CD4-positive, alpha-beta T cell (primary cell): ENCODE measurements at places on chromosomes 5 and 9.

- DNase-seq = no peak
These were observed 136.7 kb downstream of the CD180 start for GRCh38 chr5:67059744-67060490.

- DNase-seq = no peak
These were observed 99.6 kb upstream of the TAF11L2 start for GRCh38 chr5:17398431-17398830.

DNA sequence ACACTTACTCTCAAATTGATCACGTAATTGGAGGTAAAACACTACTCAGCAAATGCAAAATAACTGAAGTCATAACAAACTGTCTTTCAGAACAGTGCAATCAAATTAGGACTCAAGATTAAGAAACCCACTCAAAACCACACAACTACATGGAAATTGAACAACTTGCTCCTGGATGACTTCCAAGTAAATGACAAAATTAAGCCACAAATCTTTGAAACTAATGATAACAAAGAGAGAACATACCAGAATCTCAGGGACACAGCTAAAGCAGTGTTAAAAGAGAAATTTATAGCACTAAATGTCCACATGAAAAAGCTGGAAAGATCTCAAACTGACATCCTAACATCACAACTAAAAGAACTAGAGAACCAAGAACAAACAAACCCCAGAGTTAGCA, 540.5 kb upstream of the CDH18 start:
- DNase-seq = no peak

- DNase-seq = no peak
These were observed 41.3 kb upstream of the HAND1 start for GRCh38 chr5:154519359-154519758.

DNA sequence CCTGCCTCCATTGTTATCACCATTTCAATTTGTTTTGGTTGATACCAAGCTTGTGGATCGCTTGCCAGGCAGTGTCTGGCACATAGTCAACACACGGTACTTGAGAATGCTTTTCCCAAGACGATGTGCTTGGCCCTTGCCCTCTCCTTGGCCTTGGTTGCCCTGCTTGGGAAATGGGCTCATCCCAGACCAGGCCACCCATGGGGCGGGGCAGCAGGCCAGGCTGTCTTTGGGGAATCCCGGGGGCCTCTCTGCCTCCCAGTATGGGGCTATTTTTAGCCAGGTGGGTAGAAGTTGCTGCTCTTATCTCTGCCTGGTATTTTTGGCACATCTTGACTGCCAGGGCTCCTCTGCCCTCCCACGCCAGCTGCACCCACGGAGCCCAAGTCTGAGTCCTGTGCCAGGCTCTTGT, 49.9 kb downstream of the LMX1B start:
- DNase-seq = no peak

DNA sequence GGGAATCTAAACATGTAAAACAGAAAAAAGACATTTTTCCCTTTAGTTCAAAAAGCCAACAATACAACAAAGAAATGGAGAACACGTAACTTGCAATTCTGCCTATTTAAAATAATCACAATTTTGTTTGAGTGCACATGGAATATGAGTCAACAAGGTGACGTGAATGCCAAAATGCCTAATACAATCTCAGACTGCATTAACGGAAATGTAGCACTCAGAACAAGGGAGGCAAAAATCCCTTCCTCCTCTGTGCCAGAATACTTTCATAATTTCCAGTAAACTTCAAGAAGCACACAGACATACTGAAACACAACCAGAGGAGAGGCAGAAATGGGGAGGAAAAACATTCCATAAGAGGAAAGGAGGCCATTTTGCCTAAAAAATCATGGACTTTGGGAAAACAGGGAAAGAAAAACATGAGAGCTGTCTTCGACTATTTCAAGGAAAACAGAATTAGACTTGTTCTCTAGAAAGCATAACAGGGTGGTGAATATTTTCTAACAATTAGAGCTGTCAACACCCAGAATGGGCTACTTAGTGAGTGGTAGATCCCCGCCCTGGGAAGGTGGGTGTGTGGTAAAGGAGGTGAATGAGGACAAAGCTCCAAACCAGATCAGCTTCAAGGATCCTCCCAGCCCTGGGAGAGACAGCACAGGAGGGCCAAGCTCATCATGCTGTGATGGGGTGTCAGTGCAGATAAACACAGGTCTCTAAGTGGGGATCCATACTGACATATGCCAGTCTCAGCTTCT, 48.2 kb downstream of the ABCA1 start:
- DNase-seq = no peak

DNA sequence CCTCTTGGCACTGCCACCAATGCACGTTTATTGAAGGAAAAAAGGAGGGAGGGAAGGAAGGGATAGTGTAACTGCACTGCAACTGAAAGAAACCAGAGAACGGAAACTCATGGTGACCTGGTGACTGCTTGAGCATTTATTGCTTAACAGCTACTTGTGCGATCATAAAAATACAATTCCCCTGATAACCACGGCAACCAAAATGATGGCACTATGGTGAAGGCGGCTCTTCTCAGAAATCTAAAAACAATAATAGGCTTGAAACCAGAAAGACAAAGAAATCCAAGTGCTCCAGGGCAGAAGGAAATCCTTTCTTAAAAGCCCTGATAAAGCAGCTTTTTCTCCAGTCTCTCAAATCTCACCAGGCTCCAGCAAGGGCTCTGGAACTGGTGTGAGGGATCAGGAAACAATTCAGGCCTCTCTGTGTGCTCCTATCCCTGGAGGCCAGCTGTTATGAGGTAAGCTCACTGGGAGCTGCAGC, 1.9 kb downstream of the FBXO10 start:
- no peak for DNase-seq

DNA sequence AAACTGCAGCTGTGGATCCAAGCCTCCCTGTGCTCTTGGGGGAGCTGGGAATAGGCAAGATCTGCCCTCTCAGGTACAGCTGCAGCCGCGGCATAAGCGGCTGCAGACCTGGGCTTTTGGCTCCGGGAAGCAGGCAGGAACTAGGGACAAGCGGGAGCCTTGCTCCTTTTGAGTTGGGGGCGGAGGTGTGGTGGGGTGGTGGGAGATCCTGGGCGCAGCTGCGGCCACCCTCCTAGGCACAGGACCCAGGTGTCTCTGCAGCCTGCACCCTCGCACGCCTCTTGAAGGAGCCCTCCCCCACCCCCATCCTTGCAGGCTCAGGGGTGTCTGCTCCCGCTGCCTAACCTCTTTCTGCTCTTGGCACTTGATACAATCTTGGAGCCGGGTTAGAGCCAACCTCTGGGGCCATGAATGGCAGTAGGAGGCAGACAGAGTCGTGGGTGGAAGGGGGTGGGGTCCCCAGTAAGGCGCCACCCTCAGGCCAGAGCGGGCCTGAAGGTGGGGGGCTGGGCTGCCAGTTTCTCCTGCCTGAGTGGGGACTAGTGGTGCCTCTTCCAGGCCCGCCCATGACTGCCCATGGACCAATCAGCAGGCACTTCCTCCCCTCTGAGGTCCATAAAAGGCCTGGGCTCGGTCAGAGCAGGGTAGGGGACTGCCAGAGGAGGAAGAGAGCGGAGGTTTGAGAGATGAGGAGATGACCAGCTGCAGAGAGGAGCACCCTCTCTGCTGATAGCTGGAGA, 267.6 kb upstream of the TNC start:
- DNase-seq = no peak

DNA sequence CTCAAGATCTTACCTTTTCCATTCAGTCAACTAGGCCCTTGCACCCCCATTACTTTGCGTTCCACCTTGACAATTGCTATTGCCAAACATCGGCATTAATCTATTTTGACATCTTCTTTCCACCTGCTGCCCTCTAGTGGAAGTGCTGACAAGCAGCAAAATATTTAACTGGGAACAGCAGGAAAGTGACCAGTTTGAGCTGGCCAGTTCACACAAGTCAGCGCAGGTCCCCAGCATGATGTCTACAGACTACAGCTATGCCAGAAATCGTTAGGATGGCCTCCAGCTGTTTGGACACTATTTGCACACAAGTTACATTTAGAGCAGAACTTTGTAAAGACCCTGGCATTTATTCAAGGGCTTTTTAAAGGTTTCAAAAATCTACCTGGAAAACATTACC, 160.1 kb downstream of the GHR start:
- DNase-seq = no peak

DNA sequence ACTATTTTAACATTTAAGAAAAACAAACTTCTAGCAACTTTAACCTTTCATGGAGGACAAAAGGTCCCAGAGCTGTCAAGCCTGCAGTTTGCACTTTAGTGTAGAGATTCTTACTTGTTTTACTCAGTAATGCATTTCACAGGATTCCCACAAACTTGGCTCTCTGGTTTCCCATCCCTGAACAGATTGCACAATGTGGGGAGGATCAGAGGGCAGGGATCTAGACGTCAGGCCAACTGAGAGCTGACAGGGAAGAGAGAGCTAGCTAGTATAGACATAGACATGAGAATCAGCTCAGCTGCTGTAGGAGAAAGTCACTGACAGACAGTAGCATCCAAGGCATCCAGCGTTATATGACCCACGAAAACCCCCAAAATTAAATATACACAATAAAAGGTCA, 20.9 kb upstream of the BNIP1 start:
- no peak for DNase-seq

DNA sequence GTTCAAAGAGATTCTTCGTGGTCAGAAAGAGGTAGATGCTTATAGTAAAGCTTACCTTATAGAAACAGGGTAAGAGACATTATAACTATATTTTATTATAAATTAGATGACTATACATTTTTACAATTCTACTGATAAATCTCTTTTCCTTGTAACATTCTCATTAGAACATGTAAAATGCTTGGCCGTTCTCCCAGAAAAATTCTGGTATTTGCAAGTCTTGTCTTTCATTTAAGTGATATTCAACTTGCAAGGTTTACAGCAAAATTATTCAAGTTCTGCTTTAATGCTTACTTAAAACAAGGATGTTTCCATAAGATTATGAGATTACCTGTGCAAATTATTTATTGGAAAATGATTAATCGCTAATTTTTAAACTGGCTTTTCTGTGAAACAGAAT, 41.3 kb upstream of the CDH18 start:
- no peak for DNase-seq

DNA sequence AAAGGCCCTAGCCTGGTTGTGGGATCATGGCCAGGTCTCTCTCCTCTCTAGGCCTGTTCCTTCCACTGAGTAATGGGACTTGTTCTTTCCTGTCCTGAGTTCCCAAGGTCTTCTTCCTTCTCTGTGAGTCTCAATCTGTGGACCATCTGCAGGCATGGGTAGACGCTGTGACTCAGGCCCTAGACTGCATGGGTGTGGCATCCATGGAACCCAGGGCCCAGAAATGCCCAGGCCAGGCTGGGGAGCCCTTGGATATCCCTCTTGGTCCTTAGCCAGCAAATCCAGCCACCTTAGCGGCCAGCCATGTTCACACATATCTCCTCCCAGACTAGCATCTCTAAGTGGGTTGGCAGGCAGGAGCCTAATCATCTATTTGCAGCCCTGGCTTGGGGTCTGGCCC, 2.3 kb upstream of the ACSL6 start:
- DNase-seq = no peak
